ENCODE measurements at places on chromosomes 1 and 21. TPM values are rescaled to one million over a fixed set of nuclear protein-coding genes. Genes with fewer than 3 reads are reported as not detected.

Gene KRTAP7-1
- total RNA-seq, result not detected

Gene MYBPH
- total RNA-seq, result not detected

Gene PTPRC
- total RNA-seq, result 697 TPM

Gene FBXO2
- total RNA-seq, result 1.3 TPM

Gene DUSP12
- 24.8 TPM for total RNA-seq

Gene NTNG1
- total RNA-seq, result not detected

Gene MED8
- total RNA-seq, result 16.4 TPM

Gene SH2D1B
- total RNA-seq, result 0.22 TPM

Gene CD247
- total RNA-seq, result 295 TPM

Gene GJA5
- not detected for total RNA-seq

Gene MATN1
- total RNA-seq, result 2.1 TPM

Gene ITLN2
- not detected for total RNA-seq

DNA sequence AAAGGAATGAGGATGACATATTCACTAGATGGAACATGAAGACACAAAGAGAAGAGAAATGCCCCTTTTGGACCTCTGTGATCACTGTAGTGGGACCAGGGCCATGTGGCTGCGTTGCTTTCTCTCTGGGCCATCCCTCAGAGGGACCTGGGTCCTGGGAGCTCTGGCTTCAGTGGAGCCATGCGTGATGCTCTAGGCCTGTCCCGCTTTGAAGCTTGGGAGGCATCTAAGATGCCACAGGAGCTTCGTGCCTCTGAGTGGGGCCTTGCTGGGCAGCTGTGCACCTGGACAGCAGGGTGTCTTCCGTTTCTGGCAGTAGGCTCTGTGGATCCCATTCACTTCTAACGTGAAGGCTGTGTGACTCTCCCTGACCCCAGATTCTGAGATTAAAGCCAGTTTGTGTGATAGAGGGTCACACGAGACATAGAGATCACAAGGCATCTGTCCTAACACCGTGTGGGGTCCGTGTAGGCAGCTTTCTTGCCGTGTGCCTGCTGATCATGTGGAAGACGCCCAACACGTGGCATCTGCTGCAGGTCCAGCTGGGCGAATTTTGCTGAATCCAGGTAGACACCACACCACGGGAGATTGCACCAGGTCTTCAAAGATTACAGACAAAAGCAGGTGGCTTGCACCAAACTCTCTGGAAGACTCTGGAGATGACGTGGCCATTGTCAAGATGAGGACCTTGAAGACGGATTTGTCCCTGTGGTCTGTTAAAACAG, 17.2 kb upstream of the PRSS38 start:
- peaks cover 5% of the 10 kb centered on the region for H3K27me3 ChIP-seq
- peaks cover 5% of the 10 kb centered on the region for H3K4me1 ChIP-seq
- H3K27ac ChIP-seq, result no peak overlapping the region
- H3K36me3 ChIP-seq, result no peaks in the 10 kb centered on the region
- DNase-seq, result no peak
- H3K4me3 ChIP-seq, result no peak overlapping the region

GRCh38 chr1:212613440-212614335, 5.1 kb downstream of the ATF3 start:
- DNase-seq, result no peak
- no peak overlapping the region for H3K27ac ChIP-seq
- peaks cover 21% of the 10 kb centered on the region for H3K27me3 ChIP-seq
- H3K36me3 ChIP-seq, result peaks cover 6% of the 10 kb centered on the region
- H3K4me1 ChIP-seq, result peaks cover 8% of the 10 kb centered on the region

DNA sequence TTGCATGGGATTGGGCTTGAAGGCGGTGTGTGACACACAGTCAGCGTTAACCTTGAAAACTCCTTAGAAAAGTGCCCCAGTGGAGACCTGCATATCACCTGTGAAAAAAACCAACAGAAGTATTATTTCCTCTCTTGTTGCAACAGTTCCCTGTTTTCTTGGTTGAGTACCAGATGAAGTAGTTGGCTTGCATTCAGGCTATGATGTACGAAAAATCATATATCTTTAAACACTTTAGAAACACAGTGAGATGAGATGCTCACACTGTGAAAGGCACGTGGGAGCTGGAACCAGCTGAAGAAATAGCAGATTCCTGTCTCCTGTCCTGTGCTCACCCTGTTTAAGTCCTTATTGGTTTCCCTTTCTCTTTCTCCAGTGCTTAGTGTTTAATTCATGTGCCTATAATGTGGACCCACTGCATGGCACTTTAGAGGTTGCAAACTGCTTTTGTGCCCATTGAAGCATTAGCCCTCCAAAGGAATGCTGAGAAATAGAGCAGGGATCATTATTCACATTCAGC, 2.8 kb downstream of the CAMK1G start:
- peaks cover 6% of the 10 kb centered on the region for H3K4me1 ChIP-seq
- peaks cover 22% of the 10 kb centered on the region for H3K27me3 ChIP-seq
- H3K27ac ChIP-seq, result no peak overlapping the region
- DNase-seq, result no peak
- H3K4me3 ChIP-seq, result no peak overlapping the region
- H3K36me3 ChIP-seq, result no peaks in the 10 kb centered on the region

GRCh38 chr1:236663934-236664333, 22.4 kb upstream of the ACTN2 start:
- peaks cover 11% of the 10 kb centered on the region for H3K27me3 ChIP-seq
- DNase-seq, result no peak
- no peaks in the 10 kb centered on the region for H3K36me3 ChIP-seq
- peaks cover 10% of the 10 kb centered on the region for H3K4me1 ChIP-seq

GRCh38 chr1:75668813-75669212, 55.7 kb upstream of the ACADM start:
- H3K27ac ChIP-seq, result no peak overlapping the region
- H3K4me3 ChIP-seq, result no peak overlapping the region
- no peaks in the 10 kb centered on the region for H3K27me3 ChIP-seq
- H3K36me3 ChIP-seq, result no peaks in the 10 kb centered on the region

DNA sequence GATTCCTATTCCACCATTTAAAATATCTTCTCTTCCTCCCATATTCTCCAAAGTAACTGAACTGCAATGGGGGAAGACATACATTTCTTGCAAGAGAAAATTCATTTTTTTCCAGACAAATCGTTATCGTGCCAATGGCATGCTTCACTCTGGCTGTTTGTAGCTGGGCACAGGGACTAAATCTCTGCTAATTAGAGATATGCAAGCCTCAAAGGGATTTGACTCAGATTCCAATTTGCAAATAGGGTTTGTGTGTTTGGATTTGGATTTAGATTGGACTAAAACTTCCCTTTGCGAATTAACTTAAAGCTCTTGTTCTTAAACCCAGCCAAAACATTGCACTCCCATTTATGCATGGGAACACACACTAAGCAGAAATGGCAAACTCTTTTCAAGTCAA, 276.2 kb upstream of the DUSP10 start:
- no peak overlapping the region for H3K27ac ChIP-seq
- peaks cover 34% of the 10 kb centered on the region for H3K27me3 ChIP-seq
- DNase-seq, result no peak
- peaks cover 2% of the 10 kb centered on the region for H3K4me1 ChIP-seq

GRCh38 chr1:180527101-180527669, 24.8 kb upstream of the ACBD6 start:
- peaks cover 6% of the 10 kb centered on the region for H3K36me3 ChIP-seq
- H3K4me1 ChIP-seq, result peaks cover 9% of the 10 kb centered on the region
- no peak for DNase-seq
- no peak overlapping the region for H3K4me3 ChIP-seq
- no peak overlapping the region for H3K27ac ChIP-seq

GRCh38 chr1:224671076-224671475, 55.0 kb downstream of the CNIH3 start:
- H3K36me3 ChIP-seq, result no peaks in the 10 kb centered on the region
- no peak for DNase-seq
- no peak overlapping the region for H3K27ac ChIP-seq
- no peak overlapping the region for H3K4me3 ChIP-seq

DNA sequence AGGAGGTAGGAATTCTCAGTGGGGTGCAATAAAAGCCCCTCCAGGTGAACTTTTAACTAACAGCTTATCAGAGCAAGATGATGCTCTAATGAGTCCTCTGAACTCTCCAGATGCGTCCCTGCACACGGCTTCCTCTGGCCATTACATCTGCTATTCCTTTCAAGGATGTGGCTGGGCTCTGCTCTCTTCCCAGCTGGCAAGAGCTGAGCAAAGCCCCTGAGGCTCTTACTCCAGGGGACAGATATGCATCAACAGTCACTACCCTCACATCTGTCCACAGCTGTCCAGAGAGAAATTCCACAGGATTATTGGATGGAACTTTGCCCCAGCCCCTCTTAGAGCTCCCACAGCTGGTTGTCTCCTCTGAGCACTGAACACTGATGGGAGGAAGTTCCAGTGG, 267.8 kb downstream of the C1orf94 start:
- DNase-seq, result no peak
- no peak overlapping the region for H3K27ac ChIP-seq
- H3K4me1 ChIP-seq, result no peaks in the 10 kb centered on the region
- peaks cover 31% of the 10 kb centered on the region for H3K27me3 ChIP-seq

- H3K27me3 ChIP-seq, result peaks cover 8% of the 10 kb centered on the region
- H3K27ac ChIP-seq, result no peak overlapping the region
- no peaks in the 10 kb centered on the region for H3K36me3 ChIP-seq
- DNase-seq, result no peak
- no peaks in the 10 kb centered on the region for H3K4me1 ChIP-seq
- no peak overlapping the region for H3K4me3 ChIP-seq
These were observed 305.5 kb upstream of the DUSP10 start for GRCh38 chr1:222047366-222047765.

GRCh38 chr1:14929547-14930246, 223.8 kb upstream of the TMEM51 start:
- peaks cover 40% of the 10 kb centered on the region for H3K27me3 ChIP-seq
- no peak for DNase-seq
- H3K4me3 ChIP-seq, result no peak overlapping the region

DNA sequence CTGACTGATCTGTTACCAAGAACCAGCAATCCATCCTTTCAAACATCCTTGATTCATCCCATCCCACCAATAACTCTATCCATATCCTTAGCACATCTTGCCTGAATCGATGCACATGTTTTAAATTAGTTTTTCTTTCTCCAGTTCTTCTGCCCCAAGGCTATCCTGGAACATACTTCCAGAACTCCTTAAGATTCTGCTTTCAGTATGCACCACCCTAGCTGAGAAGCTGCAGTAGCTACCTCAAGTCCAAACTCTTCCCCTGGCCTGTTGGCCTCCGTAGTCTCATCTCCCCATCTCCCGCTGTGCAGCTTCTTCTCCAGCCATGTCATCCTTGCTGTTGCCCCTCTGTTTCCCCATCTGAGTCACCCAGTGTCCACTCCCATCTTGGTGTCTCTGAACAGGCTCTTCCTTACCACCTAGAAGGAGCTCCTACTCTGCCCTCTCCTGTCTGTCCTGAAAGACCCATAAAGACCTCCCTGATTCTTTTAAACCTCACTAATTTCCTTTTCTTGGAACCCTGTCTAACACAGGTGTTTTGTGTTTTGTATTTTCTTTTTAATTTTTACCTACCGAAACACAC, 108.0 kb downstream of the SGIP1 start:
- H3K27ac ChIP-seq, result no peak overlapping the region
- H3K4me3 ChIP-seq, result no peak overlapping the region
- H3K4me1 ChIP-seq, result no peaks in the 10 kb centered on the region
- DNase-seq, result no peak
- peaks cover 25% of the 10 kb centered on the region for H3K27me3 ChIP-seq

GRCh38 chr1:201456499-201457309, 12.3 kb downstream of the PHLDA3 start:
- H3K36me3 ChIP-seq, result no peaks in the 10 kb centered on the region
- H3K27me3 ChIP-seq, result peaks cover 22% of the 10 kb centered on the region

- no peaks in the 10 kb centered on the region for H3K36me3 ChIP-seq
- peaks cover 3% of the 10 kb centered on the region for H3K4me1 ChIP-seq
- no peaks in the 10 kb centered on the region for H3K27me3 ChIP-seq
- no peak overlapping the region for H3K27ac ChIP-seq
- no peak for DNase-seq
These were observed 84.9 kb downstream of the GREM2 start for GRCh38 chr1:240527086-240527485.

GRCh38 chr1:212477014-212477679, 44.4 kb downstream of the NENF start:
- no peak overlapping the region for H3K4me3 ChIP-seq
- H3K36me3 ChIP-seq, result no peaks in the 10 kb centered on the region
- peaks cover 12% of the 10 kb centered on the region for H3K4me1 ChIP-seq

DNA sequence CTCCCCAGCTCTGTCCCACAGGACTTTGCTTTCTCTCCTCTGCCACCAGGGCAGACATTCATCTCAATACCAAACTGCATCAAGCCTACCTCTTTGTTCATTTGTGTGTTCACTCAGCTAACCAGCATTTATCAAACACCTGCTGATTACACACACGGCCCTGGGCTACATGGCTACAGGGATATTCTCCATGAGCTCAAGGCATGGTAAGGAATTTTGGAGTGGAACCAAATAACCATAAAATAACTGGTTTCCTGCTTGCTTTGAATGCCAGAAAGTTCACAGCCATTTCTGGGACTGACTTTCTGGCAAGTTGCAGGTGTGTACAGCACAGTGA, 54.6 kb downstream of the LDLRAD2 start:
- no peak overlapping the region for H3K27ac ChIP-seq
- no peaks in the 10 kb centered on the region for H3K36me3 ChIP-seq
- no peak for DNase-seq
- H3K4me3 ChIP-seq, result no peak overlapping the region
- H3K4me1 ChIP-seq, result peaks cover 2% of the 10 kb centered on the region

DNA sequence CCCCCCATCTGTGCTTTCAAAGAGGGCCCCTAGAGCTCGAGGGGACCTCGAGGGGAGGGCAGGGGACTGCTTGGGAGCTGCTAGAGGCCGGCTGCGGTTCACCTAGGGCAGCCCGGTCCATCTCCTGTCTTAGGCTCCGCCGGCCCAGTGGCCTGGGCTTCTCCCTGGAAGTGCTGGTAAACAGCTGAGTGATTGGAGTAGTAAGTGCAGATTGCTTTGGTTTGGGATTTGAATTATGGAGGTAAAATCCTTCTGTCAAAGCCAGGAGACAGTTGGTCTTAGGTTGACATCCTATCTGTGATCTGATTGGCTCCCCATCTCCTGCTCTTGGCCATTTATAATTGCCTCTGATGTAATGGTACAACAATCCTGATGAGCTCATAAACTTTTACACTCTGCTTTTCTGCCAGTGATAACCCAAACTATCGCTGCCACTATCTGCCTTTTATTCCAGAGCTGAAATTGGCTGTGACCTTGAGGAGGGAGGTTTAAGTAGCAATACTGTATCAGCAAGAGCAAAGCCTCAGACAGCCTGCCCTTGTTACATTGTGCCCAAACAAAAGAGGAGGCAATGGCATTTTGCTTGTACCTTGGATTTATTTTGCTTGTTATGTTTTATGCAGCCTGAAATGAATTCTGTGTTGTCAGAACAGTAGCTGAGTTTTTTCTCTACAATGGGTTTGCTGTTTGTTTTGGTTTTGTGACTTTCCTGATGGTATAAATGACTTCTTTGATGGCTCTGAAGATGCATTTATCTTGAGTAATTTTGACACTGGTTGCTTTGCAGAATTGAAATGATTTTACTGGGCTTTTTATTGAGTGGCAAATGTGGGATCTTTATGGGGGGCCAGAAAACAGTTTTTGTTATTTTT, 2.4 kb downstream of the ARID1A start:
- no peaks in the 10 kb centered on the region for H3K36me3 ChIP-seq
- H3K27me3 ChIP-seq, result no peaks in the 10 kb centered on the region
- H3K27ac ChIP-seq, result no peak overlapping the region
- H3K4me3 ChIP-seq, result no peak overlapping the region
